ENCODE measurements at places on chromosomes 7 and 10.

- no peak for DNase-seq
Observed at GRCh38 chr7:2640846-2641316, 9.1 kb downstream of the TTYH3 start.

DNA sequence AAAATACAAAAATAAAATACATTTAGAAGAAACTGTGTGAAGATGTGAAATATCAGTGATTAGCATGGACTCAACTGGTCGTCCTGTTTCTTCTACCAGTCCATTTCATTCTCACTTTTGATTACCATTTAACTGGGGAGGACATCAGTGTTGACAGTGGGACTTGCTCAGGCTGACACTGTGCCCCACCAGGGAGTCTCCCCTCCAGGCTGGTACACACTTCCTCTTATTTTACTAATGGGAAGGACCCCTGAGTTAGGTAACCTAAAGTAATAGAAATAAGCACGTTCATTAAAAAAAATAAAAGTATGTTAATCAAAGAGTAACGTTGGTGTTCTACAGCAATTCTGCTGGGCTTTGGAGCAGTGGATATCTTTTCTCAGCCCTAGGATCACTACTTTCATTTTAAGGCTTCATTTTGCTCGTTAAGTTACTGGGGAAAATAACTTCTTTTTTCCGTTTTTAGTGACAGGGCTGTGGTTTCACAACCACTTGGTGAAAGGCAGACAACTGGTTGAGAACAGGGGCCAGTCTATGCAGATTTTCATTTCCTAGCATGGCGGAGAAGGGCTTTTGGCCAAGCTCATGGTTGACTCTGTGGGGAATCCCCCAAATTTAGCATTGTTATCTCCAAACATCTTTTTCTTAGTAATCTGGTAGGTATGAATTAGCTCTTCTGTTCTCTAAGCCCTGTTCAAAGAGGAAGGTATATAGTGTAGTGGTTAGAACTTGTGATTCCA lies 2.1 kb downstream of the SNX10 start:
- DNase-seq, result peak; percentile 15

- DNase-seq, result no peak
Observed at GRCh38 chr10:89556600-89556999, 21.2 kb upstream of the SLC16A12 start.

DNA sequence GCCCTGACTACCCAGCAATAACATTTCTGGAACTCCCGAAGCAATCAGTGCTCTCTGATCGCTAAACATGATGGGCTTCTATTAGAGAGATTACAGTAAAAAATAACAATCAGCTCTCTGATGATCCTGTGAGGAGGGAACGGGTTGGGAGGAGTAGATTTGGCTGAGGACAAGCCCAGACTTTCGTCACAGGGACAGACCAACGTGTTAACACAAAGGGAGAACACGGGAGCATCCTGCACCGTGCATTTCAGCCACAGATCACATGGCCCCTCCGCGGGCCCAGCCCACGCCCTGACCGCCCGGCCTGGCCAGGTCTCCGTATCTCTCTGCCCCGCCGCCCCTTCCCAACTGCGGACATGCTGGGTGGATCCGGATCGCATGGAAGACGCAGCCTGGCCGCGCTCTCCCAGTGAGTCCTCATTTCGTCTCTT lies 95.0 kb upstream of the AGBL3 start:
- no peak for DNase-seq

GRCh38 chr7:143892527-143893300 lies 9.3 kb downstream of the TCAF1 start:
- no peak for DNase-seq

GRCh38 chr10:61708846-61709245 lies 46.1 kb downstream of the CABCOCO1 start:
- no peak for DNase-seq

DNA sequence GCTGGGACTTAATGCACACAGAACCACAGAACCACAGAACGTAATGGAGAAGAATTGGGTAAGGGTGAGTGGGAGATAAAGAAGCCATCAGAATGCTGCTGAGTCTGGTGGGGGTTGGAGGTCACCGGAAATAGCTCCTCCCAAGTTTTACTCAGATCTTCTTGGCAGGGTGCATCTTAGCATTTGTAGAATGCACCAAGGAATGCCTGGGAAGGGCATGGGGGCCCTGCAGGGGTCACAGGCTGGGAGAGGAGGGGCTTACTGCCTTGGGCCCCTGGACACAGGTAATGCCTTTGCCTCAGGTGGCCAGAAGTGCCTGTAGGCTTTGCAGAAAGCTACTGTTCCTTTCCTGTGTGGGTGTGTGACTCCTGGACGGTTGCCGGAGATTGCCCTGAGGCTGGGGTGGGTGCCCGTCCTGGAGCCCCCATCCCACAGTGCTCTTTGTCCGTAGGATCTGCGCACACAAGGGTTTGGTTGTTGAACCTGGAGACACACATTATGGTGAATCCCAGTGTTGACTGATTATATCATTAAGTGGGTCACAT lies 55.1 kb downstream of the MGMT start:
- no peak for DNase-seq

DNA sequence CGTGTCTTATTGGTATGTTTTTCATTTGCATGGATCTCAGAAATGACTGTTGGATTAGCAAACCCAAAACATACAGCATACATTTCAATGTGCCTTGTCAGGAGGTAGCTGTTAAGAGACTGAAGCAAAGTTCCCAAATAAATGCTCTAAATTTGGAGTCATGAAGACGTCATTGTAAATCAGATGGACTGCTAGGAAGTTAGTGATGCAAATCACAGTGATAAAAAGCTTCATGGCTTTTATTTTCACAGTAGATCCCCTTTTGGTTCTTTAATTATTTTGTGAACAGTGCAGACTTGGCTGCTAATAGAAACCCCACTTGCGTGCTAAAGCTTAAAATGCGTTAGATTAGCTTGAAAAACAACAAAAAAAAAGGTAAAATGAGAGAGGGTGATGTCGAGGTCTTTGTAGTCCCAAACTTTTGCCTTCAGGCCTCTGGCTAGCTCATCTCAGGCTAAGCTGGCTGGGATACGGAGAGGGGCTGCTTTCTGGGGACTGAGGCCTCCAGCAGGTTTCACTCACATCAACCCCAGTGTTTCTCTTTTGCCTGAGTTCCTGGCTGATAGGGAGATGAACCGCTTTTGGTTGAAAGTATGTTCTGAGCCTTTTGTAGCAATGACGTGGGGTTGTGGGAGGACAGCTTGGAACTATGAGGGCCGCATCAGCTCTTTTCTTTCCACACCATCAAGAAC lies 107.1 kb upstream of the CDCA7L start:
- DNase-seq, result no peak

- no peak for DNase-seq
Observed at GRCh38 chr10:110612087-110612486, 32.0 kb upstream of the RBM20 start.

- DNase-seq, result no peak
Observed at GRCh38 chr10:687583-688311, 1.7 kb downstream of the DIP2C start.

DNA sequence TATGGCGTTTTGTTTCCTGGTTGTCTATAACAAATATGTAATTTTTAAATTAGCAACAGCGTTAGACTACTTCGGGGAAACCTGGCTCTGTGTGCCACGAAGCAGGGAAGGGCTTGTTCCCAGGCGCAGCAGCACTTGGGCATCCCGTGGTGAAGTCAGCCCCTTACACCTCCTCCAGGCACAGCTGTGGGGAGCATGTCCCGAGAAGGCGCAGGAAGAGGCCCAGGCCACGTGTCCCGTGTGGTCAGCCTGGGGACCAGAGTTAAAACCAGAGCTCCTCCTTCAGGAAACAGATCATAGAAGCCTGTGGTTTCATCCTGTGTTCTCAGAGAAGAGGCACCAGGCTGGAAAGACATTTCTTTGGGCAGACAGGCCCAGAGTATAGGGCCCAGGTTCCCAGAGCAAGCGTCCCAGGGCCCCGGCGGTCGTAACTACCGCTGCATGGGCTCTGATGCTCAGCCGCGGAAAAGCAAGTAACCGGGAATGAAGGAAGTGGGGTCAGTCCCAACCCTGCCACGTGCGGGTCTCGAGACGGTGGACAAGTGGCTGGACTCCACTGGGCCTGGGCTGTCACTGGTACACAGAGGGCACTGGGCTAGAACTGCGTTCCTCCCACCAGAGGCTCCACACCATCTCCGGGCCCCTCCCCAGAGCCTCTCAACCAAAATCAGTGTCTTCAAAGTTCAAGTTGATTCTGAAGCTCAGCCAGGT lies 7.1 kb downstream of the NUDT1 start:
- DNase-seq, result no peak

DNA sequence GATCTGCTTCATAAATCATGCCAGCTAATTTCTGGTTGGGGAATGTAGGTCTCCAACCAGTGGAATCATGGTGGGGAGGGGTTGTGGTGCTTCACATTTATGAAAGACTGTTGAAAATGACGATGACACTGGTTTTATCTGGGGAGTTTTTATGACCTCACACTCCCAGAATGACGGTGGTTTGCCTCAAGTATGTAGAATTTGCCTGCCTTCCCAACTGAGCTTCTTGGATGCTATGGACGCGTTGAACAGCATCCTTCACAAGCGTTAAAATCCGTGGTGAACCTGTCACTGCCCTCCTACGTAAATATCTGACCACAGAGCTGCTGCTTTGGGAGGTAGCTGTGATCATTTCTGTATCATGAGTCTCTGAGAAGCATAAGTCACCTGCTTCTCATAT lies 3.3 kb downstream of the INSYN2A start:
- DNase-seq, result no peak

GRCh38 chr7:116269466-116269865 lies 59.1 kb downstream of the TES start:
- no peak for DNase-seq

DNA sequence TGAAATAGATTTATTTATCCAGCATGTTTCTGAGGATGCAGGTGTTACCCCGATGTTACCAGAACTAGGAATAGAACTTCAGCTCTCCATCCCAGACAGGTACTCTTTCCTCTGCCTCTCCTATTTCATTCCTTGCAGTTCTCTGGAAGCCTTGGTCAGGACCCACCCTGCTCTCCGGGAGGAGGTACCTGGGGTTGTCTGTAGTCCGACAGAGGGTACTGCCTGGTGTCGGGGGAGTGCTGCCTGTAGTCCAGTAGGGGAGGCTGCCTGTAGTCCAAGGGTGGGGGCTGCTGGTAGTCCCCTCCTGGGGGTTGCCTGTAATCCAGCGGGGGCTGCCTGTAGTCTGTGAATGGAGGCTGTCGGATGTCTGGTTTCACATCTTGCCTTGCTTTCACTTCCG lies 328.4 kb downstream of the PHTF2 start:
- no peak for DNase-seq

Measured in T-helper 9 cell (primary cell).